ENCODE measurements at places on chromosomes 4 and X. TPM values are rescaled to one million over a fixed set of nuclear protein-coding genes. Genes with fewer than 3 reads are reported as not detected.

Gene G3BP2
- 145 TPM for total RNA-seq

Gene TBC1D9
- total RNA-seq: 68.0 TPM

Gene DHRSX
- 17.3 TPM for total RNA-seq

Gene CITED1
- 1.6 TPM for total RNA-seq

Gene PABPC5
- total RNA-seq: 11.9 TPM

Gene AR
- total RNA-seq: 25.1 TPM

Gene ERCC6L
- 3.8 TPM for total RNA-seq

Gene TMEM255A
- 1.3 TPM for total RNA-seq

Gene SMC1A
- 15.2 TPM for total RNA-seq

Gene CT83
- total RNA-seq: not detected

Gene VSIG4
- 22.4 TPM for total RNA-seq

Gene GLOD5
- not detected for total RNA-seq

Gene ESX1
- not detected for total RNA-seq

Gene CT45A10
- total RNA-seq: not detected

Gene DRD5
- 0.11 TPM for total RNA-seq
